ENCODE measurements at places on chromosomes 12 and 14.

DNA sequence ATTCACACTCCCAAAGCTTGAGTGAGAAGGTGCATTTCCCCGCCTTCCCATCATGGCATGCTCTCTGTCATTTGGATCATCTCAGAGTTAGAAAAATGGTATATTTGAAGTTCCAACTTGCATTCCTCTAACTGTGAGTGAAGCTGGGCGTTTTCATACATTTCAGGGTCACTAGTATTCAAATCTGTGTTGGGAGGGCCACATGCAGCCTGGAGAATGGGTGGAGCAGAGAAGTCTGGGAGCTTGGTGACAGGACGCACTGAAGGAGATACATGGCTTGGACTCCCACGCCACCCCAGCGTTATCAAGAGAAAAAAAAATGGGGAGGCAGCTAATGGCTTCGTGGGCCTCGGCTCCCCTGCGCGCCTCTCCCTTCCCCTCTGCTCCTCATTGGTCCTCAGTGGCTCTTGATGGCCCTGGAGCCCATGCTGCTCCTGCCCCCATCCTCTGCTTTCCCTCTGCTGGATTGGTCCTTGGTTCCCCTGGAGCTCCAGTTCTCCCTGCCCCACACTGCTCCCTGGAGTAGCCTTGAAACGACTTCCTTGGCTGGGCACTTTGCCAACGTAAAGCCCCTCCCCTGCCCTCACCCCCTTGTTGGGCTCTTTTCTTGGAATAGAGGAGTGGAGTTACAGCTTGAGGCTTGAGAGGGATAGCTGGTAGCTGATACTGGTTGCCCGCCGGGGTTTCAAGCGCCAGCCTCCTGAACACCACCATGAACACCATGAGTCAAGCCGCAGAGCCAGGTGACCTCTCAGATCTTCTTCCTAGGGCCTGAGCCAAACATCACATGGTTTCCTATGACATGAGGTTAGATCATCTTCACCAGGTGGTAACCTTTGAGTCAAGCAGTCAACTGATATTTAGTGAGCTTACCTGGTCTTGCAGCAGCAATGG is 139.6 kb downstream of the PRKCH start:
- DNase-seq, result no peak

DNA sequence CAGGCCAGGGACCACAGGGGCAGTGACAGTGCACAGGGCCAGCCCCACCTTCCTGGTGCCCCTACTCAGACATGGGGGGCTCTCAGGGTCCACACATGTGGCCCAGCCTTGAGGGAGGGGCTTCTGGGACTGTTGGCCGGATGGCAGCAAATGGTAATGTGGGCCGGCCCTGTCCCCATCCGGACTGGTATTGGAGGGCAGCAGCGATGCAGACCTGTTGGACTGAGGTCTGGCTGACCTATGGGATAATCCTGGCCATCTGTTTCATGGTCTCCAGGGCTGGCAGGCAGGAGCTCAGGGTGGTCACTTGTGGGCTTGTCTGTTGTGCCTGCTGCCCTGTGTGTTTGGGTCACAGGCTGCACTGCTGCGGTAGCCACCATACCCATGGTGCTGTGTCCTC is 387.5 kb downstream of the TMEM121 start:
- DNase-seq, result no peak

GRCh38 chr12:119208626-119209061 is 29.9 kb downstream of the HSPB8 start:
- no peak for DNase-seq

DNA sequence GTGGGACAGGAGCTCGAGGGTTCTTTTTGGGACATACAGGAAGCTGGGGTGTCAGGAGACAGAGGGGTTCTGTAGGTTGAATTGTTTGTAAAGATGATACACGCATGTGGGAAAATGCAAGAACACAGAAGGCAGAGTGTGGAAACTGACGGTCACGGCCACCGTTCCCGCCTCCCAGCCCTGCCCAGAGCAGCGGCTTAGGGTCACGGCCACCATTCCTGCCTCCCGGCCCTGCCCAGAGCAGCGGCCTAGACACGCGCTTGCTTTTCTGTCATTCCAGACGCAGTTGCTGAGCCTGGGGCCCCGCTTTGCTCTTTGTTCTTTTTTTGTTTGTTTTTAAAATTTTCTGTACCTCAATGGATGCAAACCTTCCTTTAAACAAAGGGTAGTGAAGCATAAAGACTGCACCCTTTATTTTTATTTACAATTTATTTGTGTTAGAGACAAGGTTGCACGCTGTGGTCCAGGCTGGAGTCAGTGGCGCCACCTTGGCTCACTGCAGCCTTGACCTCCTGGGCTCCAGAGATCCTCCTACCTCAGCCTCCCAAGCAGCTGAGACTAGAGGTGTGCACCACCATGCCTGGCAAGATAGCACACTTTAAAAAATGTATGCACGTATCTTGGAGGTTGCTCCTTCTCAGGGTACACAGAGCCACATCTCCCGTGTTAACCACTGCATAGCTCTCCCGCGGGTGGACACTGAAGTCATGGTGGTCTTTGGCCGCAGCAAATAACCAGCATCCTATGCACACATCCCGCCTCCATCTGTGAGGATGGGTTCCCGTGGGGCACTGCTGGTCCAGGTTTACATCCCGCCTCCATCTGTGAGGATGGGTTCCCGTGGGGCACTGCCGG is 142.3 kb downstream of the ADGRD1 start:
- no peak for DNase-seq

DNA sequence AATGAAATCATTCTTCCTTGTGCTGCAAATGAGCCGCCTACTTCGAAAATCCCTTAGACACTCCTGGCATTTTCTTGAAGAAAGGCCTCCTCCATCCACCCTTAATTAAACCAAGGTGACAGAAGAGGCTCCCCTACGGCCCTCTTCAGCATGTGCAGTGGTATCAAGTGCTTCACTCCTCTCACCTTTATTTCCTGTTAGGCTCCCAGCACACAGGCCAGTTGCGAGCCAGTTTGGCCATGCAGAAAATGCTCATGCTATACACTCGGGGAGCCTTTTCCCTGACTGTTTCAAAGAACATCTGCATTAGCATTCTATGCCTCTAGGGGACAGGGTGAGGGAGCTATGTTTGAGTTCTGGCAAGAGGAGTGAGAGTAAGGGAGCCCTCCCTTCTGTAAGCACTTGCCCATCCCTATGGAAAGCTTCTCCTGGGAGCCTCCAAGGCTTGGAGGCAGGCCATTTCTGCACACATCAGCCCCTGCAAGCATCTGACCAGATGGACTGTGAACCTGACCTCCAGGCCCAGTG is 291.5 kb downstream of the RPS29 start:
- DNase-seq, result no peak

GRCh38 chr12:103310546-103311270 is 185.1 kb downstream of the C12orf42 start:
- DNase-seq, result no peak

DNA sequence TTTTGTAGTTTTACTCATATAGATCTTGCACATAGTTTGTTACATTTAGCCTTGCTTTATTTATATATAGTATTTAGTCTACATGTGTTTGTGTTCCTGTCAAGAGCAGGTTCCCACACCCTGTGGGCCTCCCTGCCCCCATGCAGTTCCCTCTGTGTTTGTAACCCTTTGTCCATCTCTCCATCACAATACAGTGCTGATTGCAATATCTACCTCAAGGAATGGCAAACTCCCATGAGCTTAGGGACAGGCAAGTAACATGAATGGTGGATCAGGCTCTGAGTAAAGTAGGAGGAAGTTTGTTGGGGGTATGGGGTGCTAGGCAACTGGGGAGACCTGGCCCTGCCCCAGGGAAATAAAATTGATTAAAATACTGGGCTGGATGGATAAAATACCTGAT is 151.9 kb upstream of the MYL2 start:
- no peak for DNase-seq

- no peak for DNase-seq
Observed at GRCh38 chr14:105074601-105075053, 9.4 kb upstream of the GPR132 start.

DNA sequence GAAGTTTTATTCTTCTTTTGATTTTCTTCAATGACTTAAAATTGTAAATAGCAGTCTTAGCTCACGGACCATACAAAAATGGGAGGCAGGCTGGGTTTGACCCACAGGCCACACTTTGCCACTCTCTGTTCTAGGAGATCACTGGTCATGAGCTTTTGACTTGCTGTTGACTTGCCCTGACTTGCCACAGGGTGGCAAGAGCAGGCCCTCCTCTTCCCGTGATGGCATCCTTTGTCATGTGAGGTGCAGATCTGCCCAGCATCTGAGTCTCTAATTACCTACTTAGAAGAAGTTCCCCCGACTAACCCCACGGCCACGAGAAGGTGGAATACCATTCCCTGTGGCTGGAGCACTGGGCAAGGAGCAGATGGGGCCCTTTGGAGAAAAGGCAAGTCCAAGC is 81.0 kb upstream of the SCAF11 start:
- no peak for DNase-seq

DNA sequence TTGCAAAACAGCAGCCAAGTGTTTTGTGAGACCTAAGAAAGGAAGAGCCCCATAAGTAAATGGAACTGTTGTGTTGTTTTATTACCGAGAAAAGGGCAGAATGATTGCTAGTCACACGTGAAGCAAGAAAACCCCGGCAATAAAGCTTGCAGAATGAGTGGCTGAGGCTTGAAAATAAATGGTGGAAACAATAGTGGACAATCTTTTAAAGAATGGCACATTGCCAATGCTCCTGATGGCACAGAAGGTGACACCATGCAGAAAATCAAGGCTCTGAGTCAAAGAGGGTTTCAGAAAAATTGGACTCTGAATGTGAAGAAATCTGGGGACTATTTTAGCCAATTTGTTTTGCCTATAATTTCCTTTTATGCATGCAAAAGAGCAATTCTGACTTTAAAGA is 4.0 kb upstream of the AQP2 start:
- no peak for DNase-seq

DNA sequence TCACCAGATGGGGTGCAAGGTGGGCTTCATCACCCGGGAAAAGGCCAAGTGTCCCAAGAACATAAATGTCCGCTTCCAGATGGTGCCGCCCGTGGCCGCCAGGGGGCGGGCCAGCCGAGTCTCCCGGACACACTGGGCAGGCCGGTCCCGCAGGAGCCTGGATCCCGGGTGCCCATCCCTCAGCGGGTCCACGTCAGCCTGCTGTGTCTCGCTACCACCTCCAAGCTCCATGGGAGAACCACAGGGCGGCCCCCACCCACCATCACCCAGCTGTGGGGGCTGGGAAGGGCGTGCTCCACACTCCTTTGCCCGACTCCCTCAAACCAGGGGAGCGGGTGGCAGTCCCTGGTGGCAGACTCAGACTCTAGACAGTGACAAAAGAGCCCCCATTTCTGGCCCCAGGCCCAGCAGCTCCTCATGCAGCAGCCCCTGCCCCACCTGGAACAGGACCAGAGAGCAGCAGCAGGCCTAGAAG is 22.0 kb upstream of the NUDT14 start:
- DNase-seq, result no peak

DNA sequence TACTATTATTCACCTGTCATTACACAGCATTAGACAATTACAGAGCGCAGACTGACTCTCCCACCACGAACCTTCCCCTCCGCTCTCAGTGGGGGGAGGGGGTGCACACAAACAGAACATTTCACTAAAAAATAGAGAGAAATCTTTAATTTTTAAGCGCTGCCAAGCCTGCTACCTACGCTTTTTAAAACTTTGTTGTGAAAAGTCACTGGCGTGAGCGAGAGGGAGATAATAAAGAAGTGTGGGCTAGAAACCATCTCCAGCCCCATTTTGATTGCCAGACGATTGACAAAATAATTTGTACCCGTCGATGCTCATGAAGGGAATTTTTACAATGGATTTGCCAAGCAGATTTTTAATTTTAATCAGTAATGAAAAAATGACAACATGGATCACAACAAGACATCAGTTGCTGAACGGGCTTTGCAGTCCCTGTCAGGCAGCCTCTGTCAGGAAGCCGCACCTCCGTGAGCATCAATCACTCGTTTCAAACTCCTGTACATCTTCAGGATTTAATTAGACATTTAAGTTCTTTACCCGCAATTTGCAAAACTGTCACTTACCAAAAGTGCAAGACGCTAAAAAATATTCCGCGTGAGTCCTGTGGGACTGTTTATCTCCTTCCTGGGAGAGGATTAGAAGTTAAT is 209.1 kb downstream of the BCL11B start:
- DNase-seq, result no peak

DNA sequence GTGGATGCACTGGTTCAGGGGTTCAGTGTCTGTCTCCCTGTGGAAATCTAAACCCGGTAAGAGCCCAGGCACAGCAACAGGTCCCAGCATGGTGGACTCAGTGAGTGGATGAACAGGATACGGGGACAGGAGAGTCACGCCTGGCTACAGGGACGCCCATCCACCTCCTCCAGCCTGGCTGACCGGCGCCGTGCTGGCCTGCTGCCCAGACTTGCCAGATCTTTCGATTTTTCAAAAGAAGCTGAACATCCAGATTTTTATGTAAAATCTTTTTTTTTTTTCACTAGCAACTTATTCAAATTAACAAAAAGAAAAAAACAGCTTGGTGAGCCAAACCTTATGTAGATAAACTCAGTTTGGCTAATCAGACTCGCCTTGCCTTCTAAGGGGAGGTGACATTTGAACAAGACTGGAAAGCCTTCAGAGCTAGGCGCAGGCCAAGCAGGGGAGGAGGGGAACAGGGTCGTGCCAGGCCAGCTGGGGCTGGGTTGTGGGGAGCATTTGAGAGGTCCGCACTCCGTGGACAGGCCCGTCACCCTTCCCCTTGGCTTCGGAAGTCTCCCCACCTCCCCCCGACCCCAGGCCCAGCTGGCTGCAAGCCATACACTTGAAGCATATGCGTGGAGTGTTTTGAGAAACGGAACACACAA is 87.8 kb upstream of the NCOR2 start:
- no peak for DNase-seq

DNA sequence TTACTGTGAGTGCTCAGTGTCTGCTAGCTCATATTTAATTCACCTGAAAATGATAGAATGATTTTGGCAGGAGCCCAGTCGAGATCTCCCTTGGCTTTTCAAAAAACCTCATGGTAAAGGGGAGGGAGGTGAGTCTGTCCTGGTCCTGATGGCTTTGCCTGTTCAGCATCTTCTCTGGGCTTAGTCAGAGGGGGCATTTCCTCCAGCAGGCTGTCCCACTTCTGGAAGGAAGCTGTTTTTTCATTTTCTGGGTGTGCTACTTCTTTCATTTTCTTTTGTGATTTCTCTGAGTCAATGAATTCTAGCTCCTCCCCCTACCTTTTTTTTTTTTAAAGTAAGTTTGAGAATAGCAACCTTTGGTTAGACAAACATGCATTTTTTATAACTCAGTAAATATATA is 58.8 kb downstream of the TMX1 start:
- DNase-seq, result no peak

- DNase-seq, result no peak
Observed at GRCh38 chr14:78970677-78971076, 800.5 kb downstream of the NRXN3 start.

GRCh38 chr14:54058505-54058904 is 101.9 kb upstream of the BMP4 start:
- DNase-seq, result no peak

Data from NCI-H1048 (cell line).